ENCODE measurements at places on chromosomes 2 and 18. TPM values are rescaled to one million over a fixed set of nuclear protein-coding genes. Genes with fewer than 3 reads are reported as not detected.

Gene TLX2
- total RNA-seq = 3.3 TPM

Gene NOP58
- total RNA-seq = 108 TPM

Gene WNT10A
- total RNA-seq = 1.4 TPM

GRCh38 chr2:173136599-173136998 is 61.0 kb downstream of the MAP3K20 start:
- H3K4me1 ChIP-seq = peaks cover 46% of the 10 kb centered on the region
- H3K4me3 ChIP-seq = no peak overlapping the region
- peaks cover 7% of the 10 kb centered on the region for H3K36me3 ChIP-seq
- peaks cover 34% of the 10 kb centered on the region for H3K27me3 ChIP-seq
- DNase-seq = no peak

DNA sequence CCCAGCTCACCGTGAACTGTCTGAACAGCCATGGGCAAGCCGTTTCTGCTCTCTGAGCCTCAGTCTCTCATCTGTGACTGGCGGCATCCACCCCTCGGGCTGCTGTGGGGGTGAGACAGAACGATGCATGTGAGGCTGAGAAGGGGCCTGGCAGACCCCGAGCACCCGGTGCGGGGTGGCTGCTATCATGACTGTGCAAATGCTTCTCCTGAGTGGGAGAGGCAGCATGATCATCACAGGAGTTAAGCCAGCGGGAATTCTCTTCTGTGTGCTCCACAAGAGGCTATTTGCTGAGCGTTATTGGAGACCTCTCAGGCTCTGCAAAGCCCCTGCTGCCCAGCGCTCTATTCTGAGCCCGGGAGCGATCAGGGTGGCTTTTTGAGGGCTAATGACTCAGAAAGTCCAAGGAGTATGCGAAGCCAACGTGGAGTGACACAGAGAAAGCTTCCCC is 45.8 kb upstream of the ID2 start:
- peaks cover 4% of the 10 kb centered on the region for H3K27me3 ChIP-seq
- H3K4me1 ChIP-seq = no peaks in the 10 kb centered on the region
- DNase-seq = no peak
- H3K36me3 ChIP-seq = no peaks in the 10 kb centered on the region

DNA sequence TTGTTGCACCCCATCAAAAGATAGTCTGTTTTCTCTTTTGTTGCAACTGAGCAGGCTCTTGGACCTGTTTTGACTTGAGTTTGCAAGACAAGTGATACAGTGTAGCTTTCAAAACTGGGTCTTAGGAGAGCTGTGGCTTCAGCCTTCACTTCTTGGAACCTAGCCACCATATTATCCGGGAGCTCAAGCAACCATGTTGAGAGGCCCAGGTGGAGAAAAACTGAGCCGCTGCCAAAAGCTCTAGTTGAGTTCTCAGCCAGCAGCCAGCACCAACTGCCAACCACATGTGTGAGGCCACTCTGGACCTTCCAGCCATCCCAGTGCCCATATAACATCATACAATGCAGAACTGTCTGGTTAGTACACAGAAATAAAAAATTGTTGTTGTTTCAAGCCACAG is 5.4 kb downstream of the CACNB4 start:
- no peak for DNase-seq
- H3K36me3 ChIP-seq = peaks cover 3% of the 10 kb centered on the region
- no peak overlapping the region for H3K27ac ChIP-seq
- H3K27me3 ChIP-seq = peaks cover 45% of the 10 kb centered on the region
- H3K4me1 ChIP-seq = peaks cover 10% of the 10 kb centered on the region

DNA sequence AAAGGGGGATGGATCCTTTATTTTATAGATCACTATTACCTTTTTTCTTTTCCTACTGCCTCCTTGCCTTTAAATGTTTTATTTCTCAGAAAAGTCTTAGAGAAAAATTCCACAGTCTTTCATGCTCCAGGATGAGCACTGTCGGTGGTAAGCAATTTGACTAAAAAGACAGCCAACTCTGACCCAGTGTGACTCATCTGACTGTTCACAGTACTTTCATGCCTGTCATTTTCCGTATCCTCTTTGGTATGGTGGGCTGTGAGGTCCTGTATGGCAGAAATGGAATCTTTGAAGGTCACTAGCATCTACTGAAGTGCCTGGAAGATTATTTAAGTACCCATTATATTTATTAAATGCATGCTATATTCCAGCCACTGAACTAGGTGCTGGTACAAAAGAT is 2.1 kb upstream of the RFTN2 start:
- H3K4me3 ChIP-seq = no peak overlapping the region
- no peaks in the 10 kb centered on the region for H3K4me1 ChIP-seq
- H3K27me3 ChIP-seq = peaks cover 24% of the 10 kb centered on the region
- H3K36me3 ChIP-seq = no peaks in the 10 kb centered on the region
- no peak for DNase-seq
- no peak overlapping the region for H3K27ac ChIP-seq

DNA sequence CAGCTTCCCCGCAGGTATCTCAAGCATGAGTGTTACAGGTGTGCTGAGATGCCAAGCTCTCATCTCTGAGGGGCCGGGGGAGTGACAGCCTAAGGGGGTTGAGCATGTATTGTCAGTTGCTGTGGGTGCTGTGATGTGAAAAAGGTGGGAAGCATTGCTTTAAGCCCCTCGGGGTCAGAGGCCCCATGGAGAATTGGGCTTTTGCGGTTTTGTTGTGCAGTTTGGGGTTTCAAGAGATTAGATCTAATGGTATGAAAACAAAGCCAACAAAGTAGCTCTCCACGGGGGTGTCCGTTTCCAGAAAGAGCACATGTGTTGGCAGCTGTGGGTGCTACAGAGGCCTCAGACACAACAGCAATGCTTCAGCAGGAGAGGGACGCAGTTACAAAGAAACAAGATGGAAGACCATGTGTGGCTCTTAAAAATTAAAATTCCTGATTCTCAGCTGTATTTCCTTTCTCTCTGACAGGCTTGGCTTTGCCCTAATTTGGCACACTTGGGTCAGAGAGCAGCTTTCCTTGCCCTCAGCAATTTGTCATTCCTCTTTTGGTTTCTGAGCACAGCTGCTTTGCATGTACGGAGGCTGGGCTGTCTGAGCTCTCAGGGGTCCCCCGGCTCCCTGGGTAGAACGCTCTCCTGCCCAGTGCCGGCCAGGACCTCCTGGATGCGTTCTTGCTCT is 69.9 kb downstream of the TMEM247 start:
- H3K36me3 ChIP-seq = peaks cover 2% of the 10 kb centered on the region
- no peak for DNase-seq
- no peak overlapping the region for H3K27ac ChIP-seq
- H3K27me3 ChIP-seq = no peaks in the 10 kb centered on the region

DNA sequence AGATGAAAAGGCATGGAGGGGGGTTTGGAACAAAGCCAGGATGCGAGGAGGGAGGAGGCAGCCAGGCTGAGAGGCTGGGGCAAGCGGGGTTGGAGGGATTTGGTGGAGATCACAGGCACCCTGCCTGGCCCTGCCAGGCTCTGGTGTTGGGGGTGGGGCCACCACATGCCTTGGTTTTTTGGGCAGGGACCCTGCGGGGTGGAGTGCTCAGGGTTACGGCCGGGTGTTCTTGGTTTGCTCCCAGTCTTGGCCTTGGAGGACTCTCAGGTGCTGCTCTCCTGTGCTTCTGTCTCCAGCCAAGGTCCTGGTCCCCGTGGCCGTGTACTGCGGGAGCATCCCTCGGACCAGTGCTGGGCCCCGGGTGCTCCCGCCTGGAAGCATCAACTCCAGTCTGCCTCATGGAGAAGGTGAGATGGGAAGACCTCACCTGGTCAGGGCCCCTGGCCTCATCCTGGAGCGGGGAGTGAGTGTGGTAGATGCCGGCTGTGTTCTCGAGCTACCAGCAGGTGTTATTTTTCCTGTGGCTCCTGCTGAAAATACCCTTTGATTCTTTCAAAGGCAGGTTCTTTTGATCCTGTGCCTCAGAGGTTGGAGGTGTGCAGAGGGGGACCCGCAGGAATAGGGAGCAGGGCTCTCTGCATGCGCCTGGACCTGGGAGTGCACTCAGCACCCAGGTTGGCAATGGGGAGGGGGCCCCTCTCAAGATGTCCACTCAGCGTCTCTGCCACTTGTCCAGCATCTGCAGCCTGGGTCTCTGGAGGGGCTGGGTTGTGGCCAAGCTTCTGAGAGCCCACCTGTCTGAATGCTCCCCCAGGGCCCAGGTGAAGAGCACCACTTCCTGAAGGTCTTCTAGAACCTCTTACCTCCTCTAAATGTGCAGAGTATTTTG is 17.0 kb downstream of the TOGARAM2 start:
- peaks cover 28% of the 10 kb centered on the region for H3K4me1 ChIP-seq
- DNase-seq = no peak
- H3K27me3 ChIP-seq = no peaks in the 10 kb centered on the region
- H3K27ac ChIP-seq = no peak overlapping the region

GRCh38 chr2:163044114-163044513 is 205.5 kb upstream of the KCNH7 start:
- H3K27ac ChIP-seq = no peak overlapping the region
- H3K36me3 ChIP-seq = no peaks in the 10 kb centered on the region
- no peaks in the 10 kb centered on the region for H3K4me1 ChIP-seq
- no peak for DNase-seq

DNA sequence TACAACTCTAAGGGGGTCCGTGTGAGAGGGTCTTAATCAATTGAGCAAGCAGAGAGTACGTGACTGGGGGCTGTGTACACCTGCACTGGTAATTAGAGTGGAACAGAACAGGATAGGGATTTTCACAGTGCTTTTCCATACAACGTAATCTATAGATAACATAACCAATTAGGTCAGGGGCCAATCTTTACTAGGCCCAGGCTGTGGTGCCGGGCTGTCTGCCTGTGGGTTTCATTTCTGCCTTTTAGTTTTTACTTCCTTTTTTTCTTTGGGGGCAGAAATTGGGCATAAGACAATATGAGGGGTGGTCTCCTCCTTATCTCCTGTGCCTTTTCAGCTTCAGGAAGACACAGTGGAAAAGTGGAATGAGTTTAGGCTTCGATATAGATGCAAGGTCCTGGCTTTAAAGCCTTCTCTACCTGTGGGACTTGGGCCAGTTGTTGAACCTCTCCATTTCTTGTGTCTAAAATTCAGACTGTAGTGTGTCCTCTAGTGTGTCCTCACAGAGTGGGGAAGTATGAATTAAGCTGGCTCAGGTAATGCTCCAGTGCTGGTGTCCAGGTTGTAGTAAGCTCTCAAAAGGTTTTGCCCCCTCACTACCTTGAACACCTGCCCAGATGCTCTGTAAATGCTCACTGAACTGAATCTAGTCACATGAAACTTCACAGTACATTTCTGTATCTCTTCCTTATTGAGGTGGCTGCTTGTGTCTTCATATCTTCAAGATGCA is 422.8 kb downstream of the SETBP1 start:
- peaks cover 5% of the 10 kb centered on the region for H3K4me1 ChIP-seq
- H3K27ac ChIP-seq = no peak overlapping the region
- no peaks in the 10 kb centered on the region for H3K36me3 ChIP-seq
- H3K4me3 ChIP-seq = no peak overlapping the region
- no peak for DNase-seq

DNA sequence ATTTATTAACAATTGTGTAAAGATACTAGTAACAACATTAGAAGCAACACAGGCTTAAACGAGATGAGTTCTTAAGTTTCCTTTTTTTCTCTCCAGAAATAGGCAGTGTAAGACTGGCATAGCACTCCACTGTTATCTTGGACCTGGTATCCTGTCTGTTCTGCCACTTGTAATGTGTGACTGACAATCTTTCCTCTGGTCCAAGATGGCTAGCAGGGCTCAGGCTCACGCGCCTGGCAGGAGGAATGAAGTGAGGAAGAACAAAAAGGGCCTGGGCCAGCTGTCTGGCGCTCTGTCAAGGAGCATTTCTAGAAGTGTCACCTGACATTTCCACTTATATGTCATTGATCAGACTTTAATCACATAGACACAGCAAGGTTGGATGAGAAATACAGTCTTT is 31.6 kb upstream of the CCDC195 start:
- no peak for DNase-seq
- no peak overlapping the region for H3K27ac ChIP-seq
- H3K4me3 ChIP-seq = no peak overlapping the region
- H3K27me3 ChIP-seq = peaks cover 8% of the 10 kb centered on the region
- no peaks in the 10 kb centered on the region for H3K4me1 ChIP-seq

DNA sequence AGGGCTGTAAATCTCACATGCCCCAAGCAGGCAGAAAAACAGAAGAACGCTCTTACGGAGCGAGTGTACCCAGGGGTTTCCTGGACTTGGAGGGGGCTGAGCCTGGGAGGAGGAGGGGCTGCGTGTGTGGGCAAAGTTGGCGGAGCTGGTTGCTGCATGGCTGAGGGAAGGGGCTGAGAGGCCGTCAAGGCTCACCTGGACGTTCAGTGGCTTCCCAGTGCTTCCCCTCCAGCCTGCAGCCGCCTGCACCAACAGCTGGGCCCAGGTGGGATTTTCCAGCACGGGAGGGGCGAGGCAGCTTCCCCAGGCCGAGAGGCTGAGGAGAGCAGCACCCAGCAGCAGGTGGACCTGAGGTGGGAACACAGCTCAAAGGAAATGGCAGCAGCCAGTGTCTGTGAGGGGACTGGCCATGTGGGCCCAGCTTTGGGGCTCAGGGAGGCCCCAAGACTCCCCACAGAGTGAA is 70.6 kb upstream of the CTDP1 start:
- no peak overlapping the region for H3K27ac ChIP-seq
- H3K4me3 ChIP-seq = no peak overlapping the region
- DNase-seq = no peak
- no peaks in the 10 kb centered on the region for H3K36me3 ChIP-seq
- H3K4me1 ChIP-seq = no peaks in the 10 kb centered on the region
- H3K27me3 ChIP-seq = no peaks in the 10 kb centered on the region

DNA sequence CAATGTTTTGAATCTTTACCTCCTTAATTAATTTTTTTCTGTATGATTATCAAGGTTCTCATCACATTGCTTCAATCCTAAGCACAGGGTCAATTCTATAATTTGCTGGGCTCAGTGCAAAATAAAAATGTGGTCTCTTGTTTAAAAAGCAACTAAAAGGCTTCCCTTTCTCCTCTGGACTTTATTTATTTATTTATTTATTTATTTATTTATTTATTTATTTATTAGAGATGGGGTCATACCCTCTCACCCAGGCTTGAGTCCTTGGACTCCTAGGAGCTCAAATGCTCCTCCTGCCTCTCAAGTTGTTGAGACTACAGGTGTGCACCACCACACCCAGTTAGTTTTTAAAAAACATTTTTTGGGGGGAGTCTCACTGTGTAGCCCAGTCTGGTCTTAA is 710.1 kb upstream of the REG3G start:
- no peaks in the 10 kb centered on the region for H3K4me1 ChIP-seq
- no peak overlapping the region for H3K4me3 ChIP-seq
- H3K36me3 ChIP-seq = no peaks in the 10 kb centered on the region
- H3K27ac ChIP-seq = no peak overlapping the region

Measured in activated CD4-positive, alpha-beta memory T cell treated with anti-CD3 and anti-CD28 coated beads, Interleukin-2, amount 10 ng/mL, durations not matched to agents 7 days and 5 days (primary cell).